Peyer's patch (tissue), 4 donors: ENCODE measurements at places on chromosomes 3 and 15. TPM values are rescaled to one million over a fixed set of nuclear protein-coding genes. Genes with fewer than 3 reads are reported as not detected.

GRCh38 chr3:151873398-151873797 is at the start of gene SUCNR1:
Gene SUCNR1 (plus strand): TSS chr3:151873643. CDS start chr3:151879893, 6,250 bp downstream.
- H3K27ac ChIP-seq, result no peak within 1 kb of the TSS
- no peak within 1 kb of the TSS for H3K4me3 ChIP-seq
- no peaks in the 10 kb centered on the region for H3K4me1 ChIP-seq
- no peaks in the 10 kb centered on the region for H3K27me3 ChIP-seq
- no peak for DNase-seq

- H3K4me1 ChIP-seq, result no peaks in the 10 kb centered on the region
- no peaks in the 10 kb centered on the region for H3K36me3 ChIP-seq
- no peaks in the 10 kb centered on the region for H3K27me3 ChIP-seq
Measured at GRCh38 chr3:115877615-115877899, 254.2 kb downstream of the GAP43 start.

- peaks cover 10% of the 10 kb centered on the region for H3K4me1 ChIP-seq
- no peaks in the 10 kb centered on the region for H3K36me3 ChIP-seq
- no peak overlapping the region for H3K4me3 ChIP-seq
- H3K27me3 ChIP-seq, result no peaks in the 10 kb centered on the region
- peak; percentile 66 for DNase-seq
- no peak overlapping the region for H3K27ac ChIP-seq
Measured at GRCh38 chr15:94324117-94324826, 92.9 kb downstream of the MCTP2 start.

The CCDC39 gene
- total RNA-seq, result not detected

The TM4SF4 gene
- total RNA-seq, result 1.7 TPM
